ENCODE measurements at places on chromosomes 1 and 21.
A peak's percentile ranks its signal among the peaks of the same experiment; 100 is the strongest.

GRCh38 chr1:151344291-151344690 lies 2.8 kb downstream of the RFX5 start:
- no peak for DNase-seq

- peak; percentile 69 for DNase-seq
These were observed 58.3 kb downstream of the UBE2T start for GRCh38 chr1:202283379-202283844.

DNA sequence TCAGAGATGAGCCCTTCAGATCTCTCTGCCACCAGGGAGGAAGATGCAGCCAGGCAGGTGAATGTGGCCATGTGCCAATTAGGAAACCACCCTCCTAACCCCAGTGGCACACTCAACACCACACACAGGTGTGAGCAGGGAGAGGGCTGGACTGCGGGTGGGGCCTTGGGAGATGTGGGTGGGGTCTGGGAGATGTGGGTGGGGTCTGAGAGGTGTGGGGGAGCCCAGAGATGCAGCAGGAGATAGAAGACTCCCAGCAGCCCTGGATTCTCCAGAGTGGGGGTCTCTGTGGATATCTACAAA lies 43.2 kb upstream of the COL6A1 start:
- DNase-seq: no peak

DNA sequence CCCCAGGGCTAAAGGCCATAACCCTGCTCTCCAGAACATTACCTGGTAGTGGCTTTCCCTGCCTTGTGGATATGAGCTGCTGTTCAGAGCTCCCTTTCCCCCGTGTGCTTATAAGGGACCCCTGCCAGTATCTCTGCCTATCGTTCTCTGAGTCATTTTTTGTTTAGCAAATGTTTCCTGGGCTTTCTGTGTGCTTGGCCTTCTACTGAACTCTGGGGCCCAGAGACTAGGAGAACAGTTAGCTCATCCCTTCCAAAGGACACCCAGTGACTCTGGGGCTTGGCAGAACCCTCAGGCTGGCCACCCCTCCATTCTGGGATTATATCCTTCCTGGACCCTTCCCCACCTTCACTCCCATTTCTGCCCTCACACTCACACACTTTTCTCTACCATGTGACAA lies 80.8 kb upstream of the POU3F1 start:
- no peak for DNase-seq

DNA sequence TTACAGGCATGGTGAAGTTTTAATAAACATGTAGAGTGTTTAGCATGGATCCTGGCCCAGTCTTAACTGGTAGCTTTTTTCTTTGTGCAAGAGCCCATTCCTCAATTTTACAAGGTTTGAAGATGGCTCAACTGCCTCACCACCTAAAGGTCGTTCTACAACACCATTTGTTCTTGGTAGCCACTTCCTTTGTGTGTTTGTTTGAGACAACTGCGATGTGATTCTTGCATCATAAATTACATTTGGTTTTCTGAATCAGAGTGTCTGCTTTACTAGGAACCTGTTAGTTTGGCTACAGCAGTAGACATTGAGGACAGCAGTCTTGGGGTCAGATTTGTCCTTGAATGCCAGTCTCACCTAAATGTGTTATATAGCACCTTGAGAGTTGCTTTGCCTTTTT lies 3.3 kb downstream of the PLEKHM2 start:
- DNase-seq: no peak

GRCh38 chr1:54463259-54464030 lies 57.3 kb upstream of the SSBP3 start:
- no peak for DNase-seq

GRCh38 chr1:75668813-75669212 lies 55.7 kb upstream of the ACADM start:
- DNase-seq: no peak

- DNase-seq: no peak
These were observed 52.3 kb downstream of the ITPKB start for GRCh38 chr1:226686440-226687425.

- DNase-seq: no peak
These were observed 22.2 kb downstream of the TOMM20 start for GRCh38 chr1:235106457-235106856.

DNA sequence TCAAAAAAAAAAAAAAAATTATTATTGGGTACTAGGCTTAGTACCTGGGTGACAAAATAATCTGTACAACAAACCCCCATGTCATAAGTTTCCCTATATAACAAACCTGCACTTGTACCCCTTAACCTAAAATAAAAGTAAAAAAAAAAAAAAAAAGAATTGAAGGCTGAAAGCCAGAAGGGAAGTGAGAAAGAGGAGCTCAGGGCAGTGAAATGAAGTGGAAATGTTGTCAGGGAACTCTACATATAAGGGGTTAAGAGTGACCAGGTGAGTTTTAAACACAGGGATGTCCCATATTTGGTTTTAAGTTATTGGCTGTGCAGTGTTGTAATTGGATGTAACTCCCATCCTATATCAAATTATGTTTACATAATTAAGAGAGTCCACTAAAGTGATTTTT lies 85.7 kb upstream of the ABCD3 start:
- DNase-seq: no peak

DNA sequence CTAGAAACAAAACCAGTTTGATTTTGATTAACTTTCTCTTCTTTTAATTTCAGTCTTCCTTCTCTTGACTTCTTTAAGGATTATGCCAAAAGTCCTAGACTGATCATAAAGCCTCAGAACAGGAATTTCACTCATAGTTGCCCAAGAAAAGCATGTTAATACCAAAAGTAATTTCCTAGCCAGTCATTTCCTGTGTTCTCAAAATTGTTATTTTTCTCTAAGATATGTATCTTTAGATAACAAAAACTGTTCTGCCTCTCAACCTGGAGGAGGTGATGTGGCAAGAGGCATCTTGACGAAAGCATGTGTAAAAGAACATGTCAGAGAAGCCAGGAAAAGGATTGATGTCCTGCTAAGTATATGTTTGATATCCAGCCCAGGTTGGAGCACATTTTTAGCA lies 78.0 kb upstream of the IPO9 start:
- DNase-seq: no peak

GRCh38 chr1:116514708-116515525 lies 55.9 kb downstream of the CD58 start:
- DNase-seq: peak; percentile 95

- no peak for DNase-seq
These were observed 32.6 kb downstream of the B3GALT5 start for GRCh38 chr21:39645331-39645730.

GRCh38 chr1:168803806-168804510 lies 75.0 kb upstream of the DPT start:
- no peak for DNase-seq

DNA sequence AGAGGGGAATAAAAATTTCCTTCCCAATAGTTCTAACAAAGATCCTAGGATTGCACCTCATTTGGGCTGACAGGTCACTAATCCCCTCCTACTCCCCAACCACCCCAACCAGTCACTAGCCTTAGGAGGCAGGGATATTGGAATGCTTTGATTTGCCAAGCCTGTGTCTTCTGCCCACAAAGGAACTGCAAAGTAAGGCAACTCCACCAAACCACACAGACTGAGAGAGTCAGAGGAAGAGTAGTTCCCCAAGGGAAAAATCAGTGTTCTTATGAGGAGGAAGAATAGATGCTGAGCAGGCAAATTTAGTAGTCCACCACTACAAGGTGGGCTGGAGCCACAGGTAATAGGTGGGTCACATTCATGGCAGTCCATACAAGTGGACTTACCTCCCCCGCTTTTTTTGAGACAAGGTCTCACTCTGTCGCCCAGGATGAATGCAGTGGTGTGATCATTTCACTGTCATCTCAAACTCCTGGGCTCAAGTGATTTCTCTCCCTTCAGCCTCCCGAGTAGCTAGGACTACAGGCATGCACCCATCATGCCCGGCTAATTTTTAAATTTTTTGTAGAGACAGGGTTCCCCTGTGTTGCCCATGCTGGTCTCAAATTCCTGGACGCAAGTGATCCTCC lies 3.7 kb upstream of the TMEM39B start:
- peak; percentile 8 for DNase-seq

GRCh38 chr21:29546071-29546470 lies 247.3 kb downstream of the BACH1 start:
- DNase-seq: no peak

DNA sequence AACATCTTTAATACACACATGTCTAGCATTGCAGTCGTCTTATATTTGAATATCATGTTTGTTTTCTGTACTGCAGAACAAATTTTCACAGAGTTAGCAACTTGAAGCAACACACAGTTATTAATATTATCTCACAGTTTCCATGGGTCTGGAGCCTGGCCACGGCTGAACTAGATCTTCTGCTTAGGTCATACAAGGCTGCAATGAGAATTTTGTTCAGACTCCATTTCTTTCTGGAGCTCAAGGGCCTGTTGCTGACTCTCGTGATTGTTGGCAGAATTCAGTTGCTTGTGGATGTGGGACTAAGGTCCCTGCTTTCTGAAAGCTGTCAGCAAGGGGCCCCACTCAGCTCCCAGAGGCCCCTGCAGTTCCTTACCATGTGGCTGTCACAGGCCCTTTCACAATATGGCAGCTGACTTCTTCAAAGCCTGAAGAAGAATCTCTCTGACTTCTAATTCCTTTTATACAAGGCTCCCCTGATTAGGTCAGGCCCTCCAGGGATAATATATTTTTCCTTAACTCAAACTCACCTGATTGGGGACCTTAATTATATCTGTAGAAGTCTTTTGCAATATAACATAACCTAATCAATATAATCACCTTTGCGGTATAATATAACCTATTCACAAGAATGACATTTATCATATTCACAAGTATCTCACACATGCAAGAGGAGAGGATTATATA lies 296.3 kb downstream of the NFIA start:
- no peak for DNase-seq

DNA sequence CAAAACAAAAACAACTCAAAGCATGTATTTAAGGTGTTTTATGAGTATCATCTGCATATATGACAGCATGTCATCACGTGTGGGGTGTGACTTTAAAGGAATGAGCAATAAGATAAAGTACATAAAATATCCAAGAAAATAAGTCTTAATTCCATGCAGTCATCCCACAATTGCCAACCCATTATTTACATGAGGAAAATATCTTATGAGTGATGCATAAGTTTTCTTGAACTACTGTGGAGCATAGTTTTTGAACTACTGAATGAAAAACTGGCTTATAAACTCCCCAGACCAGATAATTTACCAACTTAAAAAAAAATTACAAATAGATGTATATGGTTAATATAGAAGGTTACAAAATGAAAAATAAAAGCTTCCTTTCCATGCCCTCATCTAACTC lies 29.7 kb upstream of the MTMR11 start:
- no peak for DNase-seq

GRCh38 chr1:41740630-41741239 lies 178.0 kb downstream of the HIVEP3 start:
- no peak for DNase-seq

DNA sequence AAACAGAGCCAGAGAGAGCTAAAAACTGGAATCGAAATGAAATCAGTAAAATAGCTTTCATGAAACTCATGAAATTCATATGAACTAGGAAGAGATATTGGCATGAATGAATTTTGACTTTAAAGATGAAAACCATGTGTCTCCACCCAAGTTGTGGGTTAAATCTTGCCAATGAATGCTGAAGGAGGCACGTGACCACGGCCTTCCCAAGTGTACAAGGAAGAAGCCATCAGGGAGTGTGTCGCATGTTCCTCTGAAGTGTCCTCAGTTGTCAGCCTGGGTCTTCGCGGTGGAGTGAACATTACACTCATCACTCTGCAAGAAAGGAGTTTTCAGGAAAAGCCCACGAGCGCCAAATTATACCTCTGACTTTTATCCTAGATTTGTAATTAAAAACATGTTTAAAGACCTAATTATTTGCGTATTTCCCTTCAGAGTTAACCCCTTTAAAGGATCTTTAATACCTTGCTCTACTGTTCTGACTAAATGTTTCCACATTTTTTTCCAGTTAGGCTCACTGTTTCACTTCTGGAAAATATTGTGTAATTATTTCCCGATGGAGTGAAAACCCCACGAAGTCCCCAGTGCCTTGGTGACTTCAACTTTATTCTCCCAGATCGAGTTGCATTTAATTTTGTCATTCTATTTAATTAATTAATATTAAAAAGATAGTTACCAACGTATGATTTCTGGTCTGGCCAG lies 118.3 kb downstream of the DHRS3 start:
- no peak for DNase-seq

GRCh38 chr1:48665708-48666407 lies 110.8 kb downstream of the BEND5 start:
- no peak for DNase-seq

DNA sequence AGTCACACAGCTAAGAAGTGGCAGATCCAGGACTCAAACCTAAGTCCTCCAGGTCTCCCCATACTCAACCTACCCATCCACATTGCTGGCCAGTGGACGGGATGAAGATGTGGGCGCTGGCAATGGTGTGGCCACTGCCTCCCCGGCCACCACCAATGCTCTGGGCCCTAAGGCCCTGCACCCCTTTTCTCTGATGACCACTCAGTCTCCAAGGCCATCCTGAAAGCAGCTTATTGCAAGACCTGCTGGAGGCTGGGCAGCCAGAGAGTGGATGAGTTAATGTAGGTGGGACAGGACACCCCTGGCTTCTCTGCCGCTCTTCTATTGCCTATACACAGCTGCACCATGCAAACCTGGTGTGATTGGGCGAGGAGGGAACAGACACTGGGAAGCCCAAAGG lies 178.7 kb downstream of the HIVEP3 start:
- DNase-seq: no peak

DNA sequence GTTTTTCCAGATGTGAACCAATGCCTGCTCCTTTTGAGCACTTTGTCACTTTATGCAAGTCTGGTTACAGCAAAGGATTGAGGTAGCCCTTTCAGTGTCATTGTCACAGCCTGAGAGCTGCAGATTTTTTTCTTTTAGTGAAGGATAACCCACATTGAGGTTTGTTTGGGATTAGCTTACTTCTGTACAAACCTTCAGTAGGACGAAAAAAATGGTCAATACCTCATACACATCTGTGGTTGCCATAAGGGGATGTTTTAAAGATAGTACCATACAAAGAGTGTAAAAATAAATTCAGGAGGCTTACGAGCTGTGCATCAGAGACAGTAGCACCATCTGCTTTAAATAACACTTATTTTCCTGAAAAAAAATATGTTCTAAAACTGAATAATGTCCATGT lies 566.0 kb downstream of the AJAP1 start:
- DNase-seq: no peak

GRCh38 chr1:39409055-39409816 lies 82.2 kb upstream of the BMP8A start:
- peak; percentile 33 for DNase-seq

GRCh38 chr21:46078978-46079351 lies 18.9 kb upstream of the COL6A2 start:
- DNase-seq: no peak

DNA sequence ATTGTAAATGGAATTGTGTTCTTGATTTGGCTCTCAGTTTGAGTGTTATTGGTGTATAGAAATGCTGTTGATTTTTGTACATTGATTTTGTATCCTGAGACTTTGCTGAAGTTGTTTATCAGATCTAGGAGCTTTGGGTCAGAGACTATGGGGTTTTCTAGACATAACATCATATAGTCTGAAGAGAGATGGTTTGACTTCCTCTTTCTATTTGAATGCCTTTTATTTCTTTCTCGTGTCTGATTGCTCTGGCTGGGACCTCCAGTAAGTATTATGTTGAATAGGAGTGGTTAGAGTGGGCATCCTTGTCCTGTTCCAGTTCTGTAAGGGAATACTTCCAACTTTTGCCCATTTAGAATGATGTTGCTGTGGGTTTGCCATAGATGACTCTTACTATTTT lies 39.1 kb upstream of the ANGPTL1 start:
- DNase-seq: no peak

GRCh38 chr1:13702425-13703127 lies 2.6 kb downstream of the PRDM2 start:
- no peak for DNase-seq

All from RCC 7860 (cell line).